ENCODE measurements at places on chromosomes 11 and 22. TPM values are rescaled to one million over a fixed set of nuclear protein-coding genes. Genes with fewer than 3 reads are reported as not detected.

Gene KDM4D
- 0.83 TPM for total RNA-seq

Gene OR56A1
- total RNA-seq: not detected

DNA sequence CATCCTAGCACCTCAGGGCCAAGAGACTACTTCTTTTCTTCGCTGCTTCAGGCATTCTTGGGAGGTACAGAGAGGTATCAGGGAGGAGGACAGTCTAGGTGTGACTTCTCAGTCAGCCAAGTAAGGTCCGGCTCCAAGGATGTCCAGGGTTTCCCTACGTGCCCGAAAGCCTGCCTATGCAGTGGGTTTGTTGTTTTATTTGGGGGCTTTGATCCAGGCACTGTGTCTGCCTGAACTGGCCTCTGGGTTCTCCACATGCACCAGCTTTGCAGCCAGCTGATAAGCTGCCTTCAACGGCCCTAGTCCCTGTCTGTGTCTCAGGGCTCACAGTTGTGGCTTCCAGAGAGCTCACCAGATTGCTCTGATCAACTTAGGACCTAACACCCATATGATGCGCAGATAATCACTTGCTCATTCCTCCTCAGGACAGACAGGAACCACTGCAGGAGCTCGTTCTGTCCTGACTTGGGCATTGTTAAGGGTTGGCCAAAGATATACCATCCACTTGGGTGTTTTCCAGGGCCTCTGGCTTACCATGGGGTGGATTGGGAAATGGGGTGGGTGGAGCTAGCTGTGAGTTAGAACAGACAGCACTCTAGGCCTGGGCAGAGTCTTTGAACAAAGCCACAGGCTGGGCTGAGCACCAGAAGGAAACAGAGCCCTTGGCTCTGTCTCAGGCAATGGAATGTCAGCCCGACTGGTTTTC is 45.5 kb upstream of the CRYBB3 start:
- no peak for DNase-seq

Gene OOSP2
- total RNA-seq: not detected

GRCh38 chr11:71432761-71433647 is 15.2 kb downstream of the DHCR7 start:
- DNase-seq: no peak

- DNase-seq: peak; percentile 51
Measured at GRCh38 chr11:1224111-1224490, 1.2 kb downstream of the MUC5B start.

Gene PIWIL4
- total RNA-seq: 1.8 TPM

DNA sequence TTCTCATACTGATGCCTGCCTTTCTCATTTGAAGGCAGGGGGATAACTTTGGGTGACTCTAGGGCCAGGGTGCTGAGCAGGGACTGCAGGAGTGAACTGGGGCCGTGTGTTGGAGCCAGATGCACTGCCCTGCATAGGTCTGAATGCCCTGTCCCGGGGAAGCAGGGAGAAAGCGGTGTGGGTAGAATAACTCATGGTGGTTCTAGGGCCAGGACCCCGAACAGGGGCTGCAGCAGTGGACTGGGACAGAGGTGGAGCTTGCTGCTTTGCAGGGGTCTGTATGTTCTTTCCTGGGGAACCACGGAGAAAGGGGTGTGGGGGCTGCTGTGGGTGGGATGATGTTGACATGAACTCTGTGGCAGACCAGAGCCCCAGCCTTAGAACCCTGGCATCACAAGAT is 52.9 kb downstream of the GAB4 start:
- no peak for DNase-seq

Gene NADSYN1
- 22.0 TPM for total RNA-seq

DNA sequence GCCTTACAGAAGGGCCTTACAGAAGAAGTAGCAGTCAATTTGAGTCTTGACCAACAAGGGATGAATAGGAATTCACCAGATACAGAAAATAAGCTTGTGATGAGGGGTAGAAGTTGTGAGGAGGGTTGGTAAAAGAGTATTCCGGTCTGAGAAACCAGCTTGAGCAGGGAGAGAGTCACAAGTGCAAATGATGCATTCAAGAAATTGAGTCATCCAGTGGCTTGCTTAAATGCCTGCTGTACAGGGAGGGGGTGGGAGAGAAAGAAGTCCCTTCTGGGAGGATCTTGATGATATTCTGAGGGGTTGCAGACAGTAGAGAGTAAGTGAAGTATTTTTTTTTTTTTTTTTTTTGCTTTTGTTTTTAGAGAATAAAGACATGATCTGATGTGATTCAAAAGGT is 9.2 kb downstream of the CCKBR start:
- DNase-seq: no peak

- DNase-seq: no peak
Measured at GRCh38 chr11:75625021-75625420, 43.8 kb downstream of the MAP6 start.

Gene ACCS
- total RNA-seq: 12.0 TPM
